HCEC 1CT (cell line): ENCODE measurements at places on chromosomes 2 and 18.

DNA sequence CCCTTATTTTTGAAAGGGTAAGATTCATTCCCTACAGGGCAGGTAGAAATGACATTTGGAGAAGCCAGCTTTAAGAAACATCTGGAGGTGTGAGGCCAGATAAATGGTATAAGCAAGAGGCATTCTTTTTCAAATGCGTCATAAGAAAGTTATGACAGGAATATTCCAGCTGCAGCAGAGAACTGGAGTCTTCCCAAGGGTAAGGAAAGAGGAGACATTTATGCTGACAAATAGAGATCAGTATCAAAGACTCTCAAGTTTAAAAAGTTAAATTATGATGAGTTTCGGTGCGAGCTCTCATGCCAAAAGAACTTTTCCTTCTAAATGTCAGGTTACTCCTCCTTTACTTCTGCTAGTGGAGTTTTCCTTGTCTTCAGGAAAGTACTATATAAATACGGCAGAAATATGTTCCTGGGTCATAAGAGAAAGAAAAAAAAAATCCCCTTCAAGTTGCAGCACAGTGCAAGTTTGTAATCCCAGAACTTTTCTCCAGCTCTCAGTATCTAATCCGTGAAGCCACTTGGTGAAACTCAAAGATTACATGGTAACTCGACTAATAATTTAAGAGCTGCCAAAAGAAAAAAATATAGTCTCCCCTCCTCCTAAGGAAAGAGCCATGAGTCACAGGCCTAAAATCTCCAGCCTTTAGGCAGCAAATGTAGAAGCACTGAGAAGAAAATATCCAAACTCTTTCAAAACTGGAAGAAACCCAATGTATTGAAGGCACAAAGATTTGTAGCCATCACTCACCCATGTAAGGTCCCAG lies 428.1 kb downstream of the MEIS1 start:
- peak; percentile 90 for DNase-seq

DNA sequence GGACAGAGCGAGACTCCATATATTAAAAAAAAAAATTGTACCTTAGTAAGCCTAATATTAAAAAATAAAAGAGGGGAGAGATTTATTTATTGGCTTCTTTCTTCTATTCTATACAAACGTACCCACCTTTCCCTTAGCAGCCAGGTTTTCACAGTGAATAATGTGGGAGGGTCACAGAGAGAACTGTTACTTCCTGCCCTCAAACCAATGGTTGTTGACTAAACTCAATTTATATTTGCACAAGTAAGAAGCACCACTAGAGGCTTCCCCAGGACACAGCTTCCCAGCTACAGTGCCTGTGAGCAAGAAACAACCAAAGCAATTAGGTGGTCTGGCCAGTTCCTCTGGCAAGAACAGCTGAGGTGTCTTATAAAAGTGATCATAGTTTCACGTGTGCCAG lies 28.9 kb upstream of the GALR1 start:
- DNase-seq, result no peak

DNA sequence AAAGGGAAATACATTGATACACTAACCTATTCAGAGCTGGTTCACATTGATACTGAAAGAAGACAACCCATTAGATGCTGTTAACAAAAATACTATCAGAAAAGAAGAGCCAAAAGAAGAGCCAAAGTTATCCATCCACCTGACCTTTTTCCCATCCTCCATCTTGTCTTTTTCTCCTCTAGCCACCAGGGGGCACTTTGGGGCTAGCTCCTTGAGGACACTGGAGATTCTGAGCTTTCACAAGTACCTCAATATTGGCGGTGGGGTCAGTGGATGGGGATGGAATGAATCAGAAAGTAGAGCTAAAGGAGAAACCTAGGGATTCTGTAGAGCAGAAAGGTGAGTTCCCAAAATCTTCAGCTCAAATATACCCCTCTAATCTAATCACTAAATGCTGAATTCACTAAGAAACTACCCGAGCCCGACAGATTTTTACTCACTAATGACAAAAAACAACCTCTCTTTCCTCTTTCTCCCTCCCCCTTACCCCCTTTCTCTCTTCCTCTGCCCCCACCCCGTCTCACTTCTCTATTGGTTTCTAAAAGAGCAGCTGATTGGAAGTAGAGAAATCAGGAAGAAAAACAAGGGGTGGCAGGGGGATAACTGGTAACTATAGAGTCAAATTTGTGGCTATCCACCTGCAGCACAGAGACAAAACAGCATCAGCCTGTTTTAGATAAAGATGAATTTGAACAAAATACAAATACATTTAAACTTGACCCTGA lies 203.3 kb downstream of the TCF4 start:
- peak; percentile 50 for DNase-seq

GRCh38 chr2:44335806-44336538 lies 25.3 kb downstream of the PREPL start:
- DNase-seq, result no peak

DNA sequence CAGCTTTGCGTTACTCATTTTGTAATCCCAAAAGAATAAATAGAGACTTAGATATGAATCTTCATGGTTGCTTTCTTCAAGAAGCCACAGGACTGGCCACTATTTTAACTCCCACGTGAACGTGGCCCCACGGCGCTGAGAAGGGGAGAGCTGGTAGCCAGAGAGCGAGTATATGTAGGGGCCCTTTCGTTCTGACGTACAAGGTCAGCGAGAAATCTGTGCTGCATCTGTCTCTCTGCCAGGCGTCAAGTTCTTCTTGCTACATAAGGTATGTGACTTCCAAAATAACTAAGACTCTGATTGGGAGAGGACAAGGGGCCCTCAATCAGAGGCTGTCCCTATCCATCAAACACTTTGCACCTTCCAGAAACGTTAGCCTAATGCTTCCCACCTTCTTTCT lies 149.2 kb downstream of the PLEKHA3 start:
- DNase-seq, result no peak

DNA sequence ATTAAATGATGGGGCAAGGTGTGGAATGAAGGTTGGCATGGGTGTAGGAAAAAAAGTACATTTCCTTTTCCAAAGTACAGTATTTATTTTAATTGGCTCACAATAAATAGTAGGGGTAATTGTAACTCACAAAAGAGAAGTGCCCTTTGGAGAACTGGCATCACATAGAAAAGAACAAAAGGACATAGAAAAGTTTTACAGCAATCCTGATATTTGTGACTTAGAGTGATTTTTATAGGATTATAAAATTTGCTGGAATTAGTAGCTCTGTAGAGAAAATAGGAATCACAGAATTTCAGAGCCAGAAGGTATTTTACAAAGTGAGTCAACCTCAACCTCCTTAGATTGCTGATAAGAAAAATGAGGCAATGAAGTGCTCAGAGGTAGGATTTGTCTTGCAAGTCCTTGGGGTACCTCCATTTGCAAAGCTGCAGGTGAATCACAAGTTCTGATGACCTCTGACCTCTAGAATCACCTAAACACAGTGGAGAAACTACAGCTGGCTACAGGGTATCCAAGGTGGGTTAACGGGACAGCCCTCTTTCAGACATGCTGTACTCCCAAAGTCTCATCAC lies 133.6 kb downstream of the SOCS6 start:
- peak; percentile 35 for DNase-seq

GRCh38 chr2:105845976-105846375 lies 101.3 kb downstream of the NCK2 start:
- DNase-seq, result no peak

- DNase-seq, result no peak
Observed at GRCh38 chr2:52805901-52806410, 961.6 kb upstream of the CHAC2 start.

DNA sequence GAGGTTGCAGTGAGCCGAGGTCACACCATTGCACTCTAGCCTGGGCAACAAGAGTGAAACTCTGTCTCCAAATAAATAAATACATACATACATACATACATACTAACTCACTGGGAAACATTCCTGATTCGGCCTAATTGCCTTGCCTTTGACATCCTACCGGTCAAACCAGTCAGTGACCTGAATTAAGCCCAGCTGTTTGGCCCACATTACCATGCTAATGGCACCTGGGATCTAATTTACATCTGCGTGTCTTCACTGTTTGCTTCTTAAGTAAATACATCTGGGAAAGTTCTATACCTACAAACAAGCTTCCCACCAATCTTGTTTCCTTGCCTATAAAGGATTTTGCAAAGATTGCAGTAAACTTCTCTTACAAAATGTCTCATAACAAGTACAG lies 230.2 kb upstream of the ZC3H15 start:
- DNase-seq, result no peak

GRCh38 chr18:42183746-42184145 lies 228.7 kb downstream of the PIK3C3 start:
- DNase-seq, result peak; percentile 48

- no peak for DNase-seq
Observed at GRCh38 chr2:6214471-6214870, 522.3 kb downstream of the SOX11 start.

GRCh38 chr18:37873416-37873815 lies 307.8 kb upstream of the CELF4 start:
- no peak for DNase-seq

GRCh38 chr18:13471198-13471845 lies 252.8 kb downstream of the LDLRAD4 start:
- no peak for DNase-seq

- DNase-seq, result no peak
Observed at GRCh38 chr2:8078705-8079104, 603.2 kb upstream of the ID2 start.

DNA sequence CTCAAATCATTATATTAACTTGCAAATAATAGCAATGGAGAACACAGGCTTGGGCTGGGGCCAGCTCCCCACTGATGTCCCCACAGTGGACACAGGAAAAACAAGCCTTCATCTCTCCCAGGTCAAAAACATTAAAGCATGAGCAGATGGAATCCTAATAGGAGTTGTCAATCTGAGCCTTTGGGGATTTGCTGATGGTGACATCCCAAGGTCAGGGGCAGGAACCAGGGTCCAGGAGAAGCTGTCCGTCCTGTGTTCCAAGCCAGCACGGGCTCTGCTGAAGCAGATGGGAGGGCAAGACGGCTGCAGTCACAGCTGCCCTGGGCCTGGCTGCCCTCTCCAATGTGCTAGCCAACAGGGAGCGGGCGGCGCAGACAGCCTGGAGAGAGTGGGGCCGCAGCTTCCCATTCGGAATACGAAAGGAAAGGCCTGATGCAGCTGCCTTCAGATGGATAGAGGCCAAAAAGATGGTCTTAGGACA lies 135.5 kb downstream of the NDUFA10 start:
- no peak for DNase-seq

DNA sequence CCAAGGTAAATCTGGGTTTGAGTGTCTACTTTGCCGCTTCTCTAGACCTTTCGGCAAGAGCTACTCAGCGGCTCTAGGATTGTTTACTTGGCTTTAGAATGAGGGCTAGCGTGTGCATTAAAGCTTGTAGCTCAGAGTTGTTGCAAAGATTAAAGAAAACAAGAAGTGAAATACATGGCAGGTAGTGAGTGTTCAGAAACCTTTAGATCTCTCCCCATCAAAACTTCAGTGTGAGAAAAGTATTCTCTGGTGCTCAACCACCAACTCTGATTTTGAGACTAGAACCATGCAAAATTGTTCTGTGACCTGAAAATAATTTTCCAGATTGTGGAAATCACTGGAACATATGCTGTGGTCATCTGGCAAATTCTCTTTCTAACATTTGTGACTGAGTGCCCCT lies 512.0 kb downstream of the CMPK2 start:
- DNase-seq, result no peak

GRCh38 chr18:1527805-1528204 lies 623.1 kb downstream of the ADCYAP1 start:
- DNase-seq, result no peak

DNA sequence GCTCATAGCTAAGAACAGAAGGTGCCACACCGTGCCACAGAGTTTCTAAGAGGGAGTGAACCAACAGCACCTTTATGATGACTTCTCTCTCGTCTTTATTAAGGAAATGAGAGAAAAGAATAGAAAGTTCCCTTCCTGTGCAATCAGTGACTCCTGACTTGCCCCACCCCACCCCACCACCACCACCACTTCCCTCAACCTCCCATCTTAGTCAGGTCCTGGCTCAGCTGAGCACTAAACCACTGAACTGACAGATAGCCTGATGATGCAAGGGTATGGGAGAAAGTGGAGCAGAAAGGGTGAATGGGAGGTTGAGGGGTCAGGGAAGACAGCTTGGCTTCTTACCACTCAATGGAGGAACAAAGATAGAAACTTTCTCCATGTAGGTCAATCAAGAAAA lies 75.2 kb upstream of the RMDN2 start:
- DNase-seq, result no peak

DNA sequence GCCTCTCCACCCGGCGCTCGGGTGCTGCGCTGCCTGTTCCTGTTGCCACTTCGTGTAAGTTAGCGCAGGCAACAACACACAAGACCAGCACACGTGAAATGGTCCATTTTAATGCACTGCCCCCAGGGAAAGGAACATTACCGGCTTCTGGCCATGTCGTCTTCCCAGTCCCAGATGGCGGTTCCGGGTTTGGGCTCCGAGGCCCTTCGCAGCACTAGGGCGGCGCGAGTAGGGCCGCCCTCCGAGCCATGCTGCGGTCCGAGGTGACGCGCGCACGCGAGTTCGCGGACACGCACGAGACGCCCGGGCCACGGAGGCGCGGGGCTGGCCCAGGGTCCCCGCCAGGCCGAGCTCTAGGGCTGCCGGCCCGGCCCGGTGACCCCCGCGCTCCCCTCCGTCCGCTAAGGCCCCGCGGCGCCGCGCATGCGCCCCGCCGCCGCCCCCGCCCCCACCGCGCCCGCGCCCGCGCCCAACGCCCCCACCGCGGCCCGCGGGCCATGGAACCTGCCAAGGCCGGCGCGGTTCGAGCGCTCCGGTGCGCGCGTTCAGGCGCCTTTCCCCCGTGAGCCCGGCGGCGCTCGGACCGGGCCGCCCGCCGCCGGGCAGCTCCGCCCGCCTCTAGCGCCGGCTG lies 367 bp upstream of the ZNF236 start:
- DNase-seq, result peak; percentile 42

GRCh38 chr18:9348079-9348671 lies 13.6 kb downstream of the TWSG1 start:
- DNase-seq, result peak; percentile 52

DNA sequence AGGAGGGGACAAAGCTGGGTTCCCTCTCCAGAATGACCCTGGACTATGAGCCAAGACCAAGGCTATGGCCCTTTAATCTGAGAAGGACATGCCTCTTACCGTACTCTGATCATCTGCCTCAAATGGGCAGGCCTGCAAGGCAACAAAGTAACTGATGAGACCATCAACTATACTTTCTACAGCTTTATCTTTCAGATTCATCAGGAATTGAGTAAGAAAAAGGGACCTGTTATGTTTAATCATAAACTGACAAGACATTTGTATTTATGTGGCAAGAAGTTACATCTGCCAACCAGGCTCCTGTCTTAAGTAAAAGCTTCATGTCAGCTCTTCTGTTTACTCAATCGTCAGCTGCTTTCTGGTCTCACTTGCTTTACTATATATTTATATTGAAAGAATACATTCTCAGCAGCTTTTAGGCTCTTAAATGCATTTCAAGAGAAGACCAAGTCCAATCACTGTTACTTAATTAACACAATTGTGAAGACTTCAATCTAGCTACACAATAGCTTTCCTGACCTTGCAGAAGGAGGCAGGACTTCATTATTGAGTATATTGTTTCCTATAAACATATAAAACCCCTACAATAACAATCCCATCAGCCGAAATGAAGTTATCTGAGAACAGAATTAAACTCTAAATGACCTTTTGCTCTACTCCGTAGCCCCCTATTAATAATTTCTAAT lies 163.8 kb downstream of the ETAA1 start:
- peak; percentile 27 for DNase-seq

GRCh38 chr2:235988271-235989015 lies 179.7 kb downstream of the GBX2 start:
- DNase-seq, result no peak

GRCh38 chr2:147214914-147215313 lies 629.9 kb upstream of the ACVR2A start:
- DNase-seq, result no peak

GRCh38 chr2:178702361-178702760 lies 104.9 kb downstream of the TTN start:
- no peak for DNase-seq

- DNase-seq, result no peak
Observed at GRCh38 chr18:47689371-47689770, 241.1 kb downstream of the SMAD2 start.
